ENCODE measurements at places on chromosomes 6 and 20.

- DNase-seq, result no peak
These were observed 6.2 kb downstream of the TRIM26 start for GRCh38 chr6:30206799-30207618.

GRCh38 chr6:106419900-106420613, 59.5 kb downstream of the CRYBG1 start:
- no peak for DNase-seq

GRCh38 chr20:59403261-59403961, 103.0 kb downstream of the EDN3 start:
- peak; percentile 91 for DNase-seq

DNA sequence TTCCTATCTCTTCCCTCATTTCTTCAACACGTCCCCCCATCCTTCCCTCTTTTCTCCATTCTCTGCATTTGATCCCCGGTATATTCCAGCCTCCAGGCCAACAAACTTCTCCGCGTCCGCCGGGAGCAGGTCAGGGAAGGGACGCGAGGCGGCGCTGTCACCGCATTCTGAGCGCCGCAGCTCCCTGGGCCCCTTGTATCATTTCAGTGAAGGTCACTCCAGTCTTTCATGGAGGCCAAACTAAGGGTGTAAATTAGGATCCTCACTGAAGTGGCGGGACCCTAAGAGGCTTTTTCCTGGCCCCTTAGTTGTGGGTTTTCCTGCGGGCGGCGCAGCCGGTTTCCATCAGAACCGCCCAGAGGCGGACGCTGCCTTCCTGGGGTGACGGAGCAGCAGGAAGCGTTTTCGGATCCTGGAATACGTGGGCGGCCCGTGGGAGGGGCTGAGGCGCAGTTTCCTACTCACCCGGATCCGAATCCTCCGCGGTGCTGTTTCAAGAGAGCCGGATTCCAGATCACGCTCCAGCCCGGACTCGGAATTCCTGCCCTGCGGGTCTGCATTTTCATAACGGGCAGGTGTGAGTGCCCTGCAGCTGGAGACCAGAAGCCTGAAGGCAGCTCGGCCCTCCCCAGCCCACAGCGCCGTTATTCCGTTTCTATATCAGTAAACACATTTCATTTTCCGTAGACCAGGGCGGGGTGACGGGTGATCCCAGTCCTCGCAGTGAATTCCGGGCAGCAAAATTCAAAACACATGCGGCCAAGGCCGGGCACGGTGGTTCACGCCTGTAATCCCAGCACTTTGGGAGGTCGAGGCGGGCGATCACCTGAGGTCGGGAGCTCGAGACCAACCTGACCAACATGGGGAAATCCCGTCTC, 3.6 kb upstream of the MICA start:
- DNase-seq, result peak; percentile 61

- peak; percentile 60 for DNase-seq
These were observed 6.1 kb upstream of the HSPA1B start for GRCh38 chr6:31821301-31822035.

- DNase-seq, result no peak
These were observed 247.5 kb upstream of the SUPT3H start for GRCh38 chr6:45625191-45625664.

GRCh38 chr6:97629180-97629579, 346.2 kb upstream of the MMS22L start:
- no peak for DNase-seq

- DNase-seq, result no peak
These were observed 197.2 kb downstream of the KIF6 start for GRCh38 chr6:39527792-39528564.

DNA sequence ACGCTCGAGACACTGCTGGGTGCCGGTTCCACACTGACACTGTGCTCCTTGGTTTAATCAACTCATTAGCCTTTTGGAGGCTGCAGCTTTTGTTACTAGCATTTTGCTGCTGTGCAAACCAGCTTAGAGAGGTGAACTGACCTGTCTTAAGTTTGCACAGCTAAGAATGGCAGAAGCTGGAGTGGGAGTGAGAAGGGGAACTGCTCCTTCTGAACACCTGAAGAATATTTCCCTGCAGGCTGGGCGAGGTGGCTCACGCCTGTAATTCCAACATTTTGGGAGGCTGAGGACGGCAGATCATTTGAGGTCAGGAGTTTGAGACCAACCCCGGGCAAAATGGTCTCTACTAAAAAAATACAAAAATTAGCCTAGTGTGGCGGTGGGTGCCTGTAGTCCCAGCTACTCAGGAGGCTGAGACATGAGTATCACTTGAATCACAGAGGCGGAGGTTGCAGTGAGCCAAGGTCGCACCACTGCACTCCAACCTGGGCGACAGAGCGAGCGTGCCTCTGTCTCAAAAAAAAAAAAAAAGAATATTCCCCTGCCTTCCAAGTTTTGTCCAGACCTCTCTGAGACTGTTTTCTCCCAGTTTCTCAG, 5.0 kb downstream of the CEBPB start:
- no peak for DNase-seq

GRCh38 chr20:32462900-32463641, 104.9 kb downstream of the ASXL1 start:
- DNase-seq, result peak; percentile 27

DNA sequence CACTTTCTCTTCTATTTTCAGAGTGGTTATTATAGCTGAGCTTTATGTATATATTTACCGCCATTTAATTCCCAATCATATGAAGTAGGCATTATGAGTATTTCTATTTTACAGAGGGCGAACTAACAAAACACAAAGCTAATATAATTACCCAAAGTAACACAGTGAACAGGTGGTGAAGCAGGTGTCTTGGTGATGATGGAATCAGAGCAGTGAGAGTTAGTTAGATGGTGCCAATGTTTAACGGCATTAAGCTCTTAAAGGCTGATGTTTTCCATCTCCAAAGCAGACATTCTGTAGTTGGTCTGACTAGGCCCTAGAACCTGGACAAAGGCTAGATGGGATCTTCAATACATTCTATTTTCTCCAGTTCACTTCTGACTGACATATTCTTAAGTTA, 551.1 kb upstream of the SYNCRIP start:
- no peak for DNase-seq

- DNase-seq, result no peak
These were observed 45.8 kb downstream of the GABRR2 start for GRCh38 chr6:89269252-89269651.

- DNase-seq, result no peak
These were observed 94.7 kb downstream of the PDE10A start for GRCh38 chr6:165568326-165568725.

- DNase-seq, result no peak
These were observed 83.7 kb upstream of the ZNF322 start for GRCh38 chr6:26743157-26743821.

- DNase-seq, result no peak
These were observed 39.2 kb downstream of the GPR6 start for GRCh38 chr6:110017306-110017705.

GRCh38 chr6:137013031-137013430, 31.7 kb downstream of the IL20RA start:
- DNase-seq, result no peak

DNA sequence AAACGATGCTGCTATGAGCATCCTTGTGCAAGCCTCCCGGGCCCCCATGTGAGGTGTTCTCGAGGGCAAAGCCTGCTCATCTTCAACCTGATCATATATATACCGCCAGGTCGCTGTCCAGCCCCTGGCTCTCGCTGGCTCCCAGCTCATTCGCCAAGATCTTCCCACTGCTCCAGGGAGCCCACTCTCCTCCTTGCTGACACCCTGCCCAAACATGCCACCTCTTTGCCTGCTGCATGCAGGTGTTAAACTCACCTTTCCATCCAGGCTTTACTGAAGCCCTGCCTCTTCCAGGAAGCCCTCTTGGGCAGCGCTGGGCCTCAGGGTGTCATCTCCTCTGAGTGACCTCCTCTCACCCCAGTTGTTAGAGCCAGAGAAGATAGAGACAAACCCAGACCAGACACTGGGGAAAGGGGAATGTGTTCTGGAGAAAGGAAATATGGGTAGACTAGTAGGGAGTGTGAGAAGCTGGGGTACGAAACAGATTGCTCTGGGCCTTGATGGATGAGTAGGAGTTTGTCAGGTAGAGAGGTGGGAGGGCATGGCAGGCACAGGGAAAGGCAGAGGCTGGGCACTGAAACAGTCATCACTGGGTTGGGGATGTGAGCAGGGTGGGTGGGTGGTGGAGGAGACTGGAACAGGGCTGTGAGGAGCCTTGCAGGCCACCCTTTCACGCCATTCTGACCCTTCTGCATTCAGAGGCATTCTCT, 1.2 kb upstream of the DLGAP4 start:
- DNase-seq, result no peak

DNA sequence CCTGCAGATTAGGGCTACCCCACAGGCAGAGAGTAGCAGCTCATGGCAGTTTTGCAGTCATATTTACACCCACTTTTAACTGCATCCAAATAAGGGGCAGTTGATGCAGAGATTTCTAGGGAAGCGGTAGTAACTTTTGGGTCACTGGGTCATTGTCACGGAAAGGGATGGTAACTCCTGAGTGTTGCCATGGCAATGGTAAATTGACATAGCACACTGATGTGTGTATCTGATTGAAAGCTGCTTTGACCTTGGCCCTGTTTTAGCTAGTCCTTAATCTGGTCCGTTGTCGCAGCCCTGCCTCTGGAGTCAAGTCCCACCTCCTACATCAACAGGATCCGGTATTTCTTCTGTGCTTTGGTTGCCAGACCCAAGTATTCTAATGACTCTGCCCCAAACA, 199.1 kb upstream of the TCF21 start:
- no peak for DNase-seq

- DNase-seq, result no peak
These were observed 55.0 kb upstream of the TCF21 start for GRCh38 chr6:133833949-133834359.

- no peak for DNase-seq
These were observed 116.6 kb downstream of the PTPRK start for GRCh38 chr6:128403618-128404444.

GRCh38 chr6:33730611-33731010, 16.1 kb downstream of the IP6K3 start:
- no peak for DNase-seq

DNA sequence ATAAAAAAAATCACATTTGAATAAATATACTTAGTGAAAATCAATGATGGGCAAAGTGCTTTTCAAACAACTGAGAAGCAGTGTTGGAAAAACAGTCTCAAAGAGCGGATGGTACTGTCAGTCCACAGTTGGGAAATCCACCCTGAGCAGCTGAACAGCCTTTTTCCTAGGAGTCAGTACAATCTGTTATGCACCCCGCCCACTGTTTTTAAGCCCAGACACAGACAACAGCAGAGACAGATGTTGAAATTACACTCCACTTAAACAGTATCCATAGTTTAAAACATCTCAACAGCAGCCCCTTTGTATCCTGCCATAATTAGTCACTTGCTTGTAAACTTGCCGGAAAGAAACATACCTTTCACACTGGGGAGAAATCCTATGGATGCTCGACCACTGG, 372 bp downstream of the KIAA0408 start:
- DNase-seq, result no peak

DNA sequence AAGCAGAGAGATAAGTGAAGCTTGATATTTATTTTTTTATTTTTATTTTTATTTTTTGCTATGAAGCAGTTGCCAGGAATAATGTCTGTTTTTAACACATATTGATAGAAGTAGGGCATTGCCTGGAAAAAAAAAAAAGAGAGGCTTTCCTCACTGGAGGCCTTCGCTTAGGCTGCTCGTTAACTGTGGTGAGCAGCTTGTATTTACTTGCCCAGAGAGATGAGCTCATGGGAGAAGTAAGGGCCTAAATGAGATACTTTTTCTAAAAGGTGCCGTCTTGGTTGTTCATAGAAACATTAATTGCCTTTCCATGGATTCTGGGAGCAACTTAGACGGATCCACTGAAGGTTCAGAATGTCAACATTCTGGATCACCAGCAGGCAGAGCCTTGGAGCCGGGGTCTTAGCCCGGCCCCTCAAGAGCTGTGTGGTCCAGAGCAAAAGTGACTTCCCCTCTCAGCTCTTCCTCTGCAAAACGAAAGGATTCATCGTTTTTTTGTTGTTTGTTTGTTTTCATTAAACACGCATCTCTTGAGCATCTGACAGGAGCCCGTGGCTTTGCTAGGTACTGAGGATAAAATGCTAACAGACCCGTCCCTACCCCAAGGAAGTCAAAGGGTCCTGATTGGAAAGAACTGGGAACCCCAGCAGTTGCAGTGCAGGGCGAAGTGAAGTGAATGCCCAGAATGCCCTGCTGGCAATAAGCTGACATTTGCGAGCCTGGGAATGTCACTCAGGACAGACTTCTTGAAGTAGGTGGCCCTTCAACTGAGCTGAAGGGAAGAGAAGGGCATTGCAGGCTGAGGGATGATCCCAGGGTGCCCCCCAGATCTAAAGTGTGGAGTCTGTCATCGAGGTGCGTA, 138.5 kb downstream of the ZDHHC14 start:
- no peak for DNase-seq

- DNase-seq, result no peak
These were observed 59.2 kb upstream of the ADGRB3 start for GRCh38 chr6:68575765-68576439.

DNA sequence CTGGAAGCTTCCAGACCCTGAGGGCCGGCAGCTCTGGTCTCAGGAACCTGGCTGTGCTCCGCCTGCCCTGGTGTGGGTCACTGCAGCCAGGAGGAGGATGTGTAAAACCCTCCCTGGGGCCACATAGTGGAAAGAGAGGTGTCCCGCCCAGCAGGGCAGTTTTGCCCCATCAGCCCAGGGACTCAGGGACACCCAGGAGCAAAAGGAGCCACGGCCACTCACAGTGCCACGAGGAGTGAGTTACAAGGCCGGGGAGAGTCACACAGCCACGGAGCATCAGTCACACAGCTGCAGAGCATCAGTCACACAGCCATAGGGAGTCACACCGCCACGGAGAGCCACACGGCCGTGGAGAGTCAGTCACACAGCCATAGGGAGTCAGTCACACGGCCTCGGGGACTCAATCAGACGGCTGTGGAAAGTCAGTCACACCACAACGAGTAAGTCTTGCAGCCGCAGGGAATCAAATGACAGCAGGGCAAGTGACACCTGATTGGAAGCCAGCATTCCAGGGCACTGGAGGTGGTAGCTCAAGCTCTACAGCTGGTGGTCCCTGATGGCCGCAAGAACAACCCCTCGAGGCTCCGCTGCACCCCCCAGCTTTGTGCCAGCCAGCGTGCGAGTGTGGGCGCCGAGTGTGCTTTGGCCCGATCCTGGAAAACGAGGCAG, 60.9 kb downstream of the DLL1 start:
- DNase-seq, result no peak

DNA sequence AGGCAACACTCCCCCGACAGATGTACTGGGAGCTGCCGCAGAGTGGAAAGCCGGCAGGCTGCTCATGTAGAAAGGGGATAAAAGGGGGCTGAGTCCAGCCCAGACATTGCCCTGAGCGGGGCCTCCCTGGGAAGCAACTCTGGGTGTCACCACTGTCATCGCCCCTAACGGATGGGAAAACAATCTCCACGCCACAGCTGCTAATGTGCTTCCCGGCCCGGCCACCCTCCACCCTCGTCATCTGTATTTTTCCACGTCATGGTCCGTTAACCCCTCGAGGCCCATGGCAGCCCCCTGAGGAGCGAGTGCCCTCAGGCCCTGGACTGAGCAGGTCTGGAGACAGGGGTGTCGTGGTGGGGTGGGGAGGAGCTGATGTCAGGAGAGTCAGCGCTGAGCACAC, 227.4 kb downstream of the DLL1 start:
- DNase-seq, result no peak
